ENCODE measurements at places on chromosomes 6 and 20. TPM values are rescaled to one million over a fixed set of nuclear protein-coding genes. Genes with fewer than 3 reads are reported as not detected.

- no peaks in the 10 kb centered on the region for H3K27me3 ChIP-seq
- H3K27ac ChIP-seq, result no peak overlapping the region
- no peaks in the 10 kb centered on the region for H3K4me1 ChIP-seq
- no peaks in the 10 kb centered on the region for H3K36me3 ChIP-seq
- no peak overlapping the region for H3K4me3 ChIP-seq
Observed at GRCh38 chr6:56683882-56684281, 41.2 kb upstream of the DST start.

GRCh38 chr6:46090115-46091079, 39.4 kb upstream of the ENPP4 start:
- no peak overlapping the region for H3K4me3 ChIP-seq
- peak; percentile 40 for DNase-seq
- H3K36me3 ChIP-seq, result no peaks in the 10 kb centered on the region

DNA sequence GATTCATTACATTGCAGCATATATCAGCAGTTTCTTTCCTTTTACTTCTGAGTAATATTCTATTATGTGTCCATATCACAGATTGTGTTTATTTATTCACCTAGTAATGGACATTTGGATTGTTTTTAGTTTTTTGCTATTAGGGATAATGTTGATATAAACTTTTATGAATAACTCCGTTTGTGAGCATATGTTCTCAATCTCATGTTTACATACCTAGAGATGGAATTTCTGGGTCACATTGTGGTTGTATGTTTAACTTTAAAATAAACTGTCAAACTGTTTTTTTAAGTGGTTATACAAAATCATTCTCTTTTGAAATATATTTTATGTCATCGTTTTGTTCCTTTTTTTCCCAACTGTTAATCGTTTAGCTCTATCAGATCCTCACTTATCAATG, 311.6 kb downstream of the MMUT start:
- no peaks in the 10 kb centered on the region for H3K36me3 ChIP-seq
- no peak overlapping the region for H3K4me3 ChIP-seq
- no peaks in the 10 kb centered on the region for H3K4me1 ChIP-seq
- no peak for DNase-seq
- no peaks in the 10 kb centered on the region for H3K27me3 ChIP-seq
- H3K27ac ChIP-seq, result no peak overlapping the region

GRCh38 chr6:130426066-130426721, 60.4 kb downstream of the TMEM200A start:
- no peaks in the 10 kb centered on the region for H3K36me3 ChIP-seq
- no peak for DNase-seq
- H3K4me3 ChIP-seq, result no peak overlapping the region
- no peak overlapping the region for H3K27ac ChIP-seq

The GPSM3 gene
- 82.0 TPM for total RNA-seq

The PSORS1C2 gene
- not detected for total RNA-seq

The MARCKS gene
- total RNA-seq, result 1.1 TPM

The ATP6V1G2 gene
- total RNA-seq, result 2.0 TPM

DNA sequence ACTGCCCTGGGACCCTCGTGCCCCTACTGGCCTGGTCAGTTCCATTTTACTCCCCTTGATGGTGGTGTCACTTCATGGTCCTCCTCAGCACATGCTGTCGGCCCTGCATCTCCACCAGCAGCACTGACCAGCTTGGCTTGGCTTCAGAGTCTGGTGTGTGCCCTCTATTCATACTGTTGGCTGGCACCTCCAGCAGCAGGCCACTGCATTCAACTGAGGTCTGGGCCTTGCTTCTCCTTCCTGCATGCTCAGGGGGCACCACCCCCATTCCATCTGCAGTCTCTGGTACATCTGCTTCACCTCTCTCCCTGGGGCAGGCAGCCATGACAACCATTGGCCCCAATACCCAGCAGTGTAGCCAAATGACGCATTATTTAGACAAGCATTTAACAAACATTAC, 155.9 kb downstream of the SLC24A3 start:
- H3K4me1 ChIP-seq, result no peaks in the 10 kb centered on the region
- DNase-seq, result no peak
- H3K4me3 ChIP-seq, result no peak overlapping the region
- no peak overlapping the region for H3K27ac ChIP-seq

The HLA-DQA2 gene
- total RNA-seq, result 1.2 TPM

The GCLC gene
- total RNA-seq, result 37.1 TPM

The NPEPL1 gene
- total RNA-seq, result 15.3 TPM

The CFAP61 gene
- total RNA-seq, result not detected

DNA sequence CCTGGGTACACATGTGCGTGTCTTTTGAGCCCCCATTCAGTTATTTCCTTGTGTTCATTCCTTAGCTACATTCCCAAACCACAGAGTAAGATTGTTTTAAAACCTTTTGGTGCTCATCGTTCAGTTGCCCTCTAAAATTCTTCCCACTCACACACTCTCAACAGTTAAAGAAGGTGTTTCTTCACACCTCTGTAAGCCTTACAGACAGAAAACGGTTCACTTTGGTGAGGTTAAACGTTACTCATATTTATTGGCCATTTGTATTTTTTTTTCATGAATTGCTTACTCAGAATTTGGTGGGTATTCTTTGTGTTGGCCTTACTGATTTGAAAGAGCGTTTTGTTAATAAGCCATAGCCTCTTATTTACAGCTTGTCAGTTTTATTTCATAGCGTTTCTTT, 97.7 kb downstream of the CDYL start:
- no peak overlapping the region for H3K4me3 ChIP-seq
- no peak overlapping the region for H3K27ac ChIP-seq
- H3K4me1 ChIP-seq, result peaks cover 5% of the 10 kb centered on the region
- DNase-seq, result no peak

DNA sequence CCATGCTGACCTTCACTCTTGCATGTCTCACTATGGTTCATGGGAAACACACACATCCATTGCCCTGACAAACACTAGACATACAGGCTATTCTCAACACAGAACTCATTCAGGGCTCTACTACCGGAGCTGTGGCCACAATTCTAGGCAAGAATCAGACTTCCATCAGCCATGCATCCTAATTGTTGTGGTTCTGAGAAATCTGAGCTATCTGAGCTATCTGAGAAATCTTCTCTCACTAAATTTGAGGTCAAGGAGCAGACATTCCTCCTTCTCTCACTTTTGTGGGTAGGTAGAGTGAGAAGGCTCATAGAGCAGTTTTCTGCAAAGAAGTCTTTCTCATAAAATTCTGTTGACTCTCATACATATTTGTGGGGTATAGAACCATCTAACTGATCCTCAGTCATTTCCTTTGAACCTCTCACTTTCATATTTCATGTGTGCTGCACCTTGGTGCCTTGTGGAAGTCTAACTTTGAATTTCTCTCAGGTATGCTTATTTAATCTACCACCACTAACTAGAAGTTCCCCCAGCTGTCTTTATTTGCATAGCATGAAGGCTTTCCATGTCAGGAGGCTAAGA, 43.6 kb downstream of the ADGRF1 start:
- H3K4me1 ChIP-seq, result no peaks in the 10 kb centered on the region
- no peaks in the 10 kb centered on the region for H3K27me3 ChIP-seq
- DNase-seq, result no peak
- H3K36me3 ChIP-seq, result no peaks in the 10 kb centered on the region
- H3K27ac ChIP-seq, result no peak overlapping the region

- H3K27ac ChIP-seq, result peak overlapping the region; percentile 17
- no peaks in the 10 kb centered on the region for H3K36me3 ChIP-seq
- no peak for DNase-seq
- H3K27me3 ChIP-seq, result no peaks in the 10 kb centered on the region
- no peak overlapping the region for H3K4me3 ChIP-seq
Observed at GRCh38 chr6:3406891-3407809, 49.7 kb downstream of the SLC22A23 start.

DNA sequence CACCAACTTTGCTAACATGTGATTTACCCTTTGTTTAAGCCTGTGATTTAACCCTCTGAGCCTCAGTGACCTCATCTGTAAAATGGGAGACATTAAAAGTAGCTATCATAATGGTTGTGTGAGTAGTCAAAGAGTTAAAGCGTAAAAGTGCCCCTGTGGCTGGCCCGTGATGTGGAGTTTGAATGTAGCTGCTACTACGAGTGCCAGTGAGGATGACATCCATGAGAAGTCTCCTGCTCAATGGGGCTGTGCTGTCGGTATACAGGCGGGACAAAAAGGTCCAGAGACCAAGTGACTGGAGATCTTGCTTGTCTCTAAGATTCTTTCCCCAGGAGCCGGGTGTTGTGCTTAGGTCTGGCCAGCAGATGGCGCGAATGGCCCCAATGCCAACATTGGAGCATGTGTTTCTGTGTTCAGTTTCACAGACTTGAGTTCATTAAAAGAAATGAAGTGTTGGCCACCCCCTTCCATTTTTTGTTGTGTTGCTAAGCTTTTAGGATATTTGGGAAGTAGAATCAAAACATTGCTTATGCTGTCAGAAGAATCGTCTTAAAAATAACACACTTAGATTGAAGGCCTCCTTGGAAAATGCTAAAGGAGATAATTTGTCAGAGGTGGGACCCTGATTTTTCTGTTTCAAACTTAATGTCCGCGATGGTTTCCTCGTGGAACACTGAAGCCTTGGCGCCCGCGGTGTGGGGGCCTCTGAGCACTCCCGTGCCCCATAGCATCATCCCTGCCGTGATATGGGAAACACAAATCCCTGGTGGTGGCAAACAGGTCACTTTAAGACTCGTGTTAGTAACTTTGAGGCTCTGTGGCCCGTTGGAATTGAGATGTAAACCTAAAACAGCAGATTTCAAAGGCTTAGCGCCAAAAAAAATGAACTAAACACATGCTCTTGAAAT, 9.3 kb upstream of the RBM38 start:
- no peaks in the 10 kb centered on the region for H3K27me3 ChIP-seq
- H3K36me3 ChIP-seq, result peaks cover 25% of the 10 kb centered on the region
- no peak overlapping the region for H3K4me3 ChIP-seq
- DNase-seq, result peak; percentile 78
- peaks cover 11% of the 10 kb centered on the region for H3K4me1 ChIP-seq

The NHSL1 gene
- 0.71 TPM for total RNA-seq

DNA sequence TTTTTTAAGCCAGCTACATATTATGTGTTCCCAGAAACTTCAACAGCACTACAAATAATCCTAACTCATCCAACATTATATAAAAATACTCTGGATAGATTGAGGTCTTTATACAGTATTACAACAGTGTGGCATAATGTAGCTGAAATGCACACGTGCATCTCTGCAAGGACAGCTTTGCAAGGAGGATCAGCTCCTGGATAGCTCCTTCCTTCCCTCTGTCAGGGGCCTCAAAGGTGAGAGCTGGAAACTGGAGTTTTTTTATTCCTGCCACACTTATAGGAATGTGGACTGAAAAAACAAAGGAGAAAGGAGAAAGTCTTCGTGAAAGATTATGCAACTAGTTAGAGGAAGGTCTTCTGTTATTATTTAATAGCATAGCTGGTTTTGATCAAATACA, 53.1 kb downstream of the PLG start:
- H3K36me3 ChIP-seq, result no peaks in the 10 kb centered on the region
- DNase-seq, result no peak
- no peaks in the 10 kb centered on the region for H3K4me1 ChIP-seq
- H3K4me3 ChIP-seq, result no peak overlapping the region
- H3K27ac ChIP-seq, result no peak overlapping the region

The OR12D3 gene
- total RNA-seq, result not detected

DNA sequence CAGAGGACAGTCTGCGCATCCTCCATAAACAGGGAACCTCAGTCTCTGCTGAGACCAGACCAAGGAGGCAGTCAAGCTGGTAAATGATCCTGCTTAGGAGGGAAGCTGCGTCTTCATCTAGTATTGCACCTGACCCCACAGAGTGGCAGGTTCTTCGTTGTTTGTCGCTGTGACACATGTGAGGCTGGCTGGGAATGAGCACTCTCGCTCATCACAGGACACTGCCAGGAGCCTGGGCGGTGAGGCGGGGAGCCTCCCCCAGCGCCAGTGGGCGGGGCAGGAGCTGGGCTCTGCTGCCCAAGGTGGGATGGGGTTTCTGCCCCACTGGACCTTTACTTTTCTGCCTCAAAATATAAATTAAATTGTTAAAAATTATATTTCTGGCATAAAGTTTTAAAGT, 48.4 kb upstream of the SYNDIG1 start:
- H3K27me3 ChIP-seq, result no peaks in the 10 kb centered on the region
- H3K4me3 ChIP-seq, result no peak overlapping the region
- H3K27ac ChIP-seq, result no peak overlapping the region
- no peak for DNase-seq

- H3K27ac ChIP-seq, result no peak overlapping the region
- peaks cover 75% of the 10 kb centered on the region for H3K36me3 ChIP-seq
- H3K4me3 ChIP-seq, result no peak overlapping the region
- no peak for DNase-seq
- H3K27me3 ChIP-seq, result no peaks in the 10 kb centered on the region
Observed at GRCh38 chr6:24854077-24854666, 55.5 kb upstream of the ARMH2 start.

DNA sequence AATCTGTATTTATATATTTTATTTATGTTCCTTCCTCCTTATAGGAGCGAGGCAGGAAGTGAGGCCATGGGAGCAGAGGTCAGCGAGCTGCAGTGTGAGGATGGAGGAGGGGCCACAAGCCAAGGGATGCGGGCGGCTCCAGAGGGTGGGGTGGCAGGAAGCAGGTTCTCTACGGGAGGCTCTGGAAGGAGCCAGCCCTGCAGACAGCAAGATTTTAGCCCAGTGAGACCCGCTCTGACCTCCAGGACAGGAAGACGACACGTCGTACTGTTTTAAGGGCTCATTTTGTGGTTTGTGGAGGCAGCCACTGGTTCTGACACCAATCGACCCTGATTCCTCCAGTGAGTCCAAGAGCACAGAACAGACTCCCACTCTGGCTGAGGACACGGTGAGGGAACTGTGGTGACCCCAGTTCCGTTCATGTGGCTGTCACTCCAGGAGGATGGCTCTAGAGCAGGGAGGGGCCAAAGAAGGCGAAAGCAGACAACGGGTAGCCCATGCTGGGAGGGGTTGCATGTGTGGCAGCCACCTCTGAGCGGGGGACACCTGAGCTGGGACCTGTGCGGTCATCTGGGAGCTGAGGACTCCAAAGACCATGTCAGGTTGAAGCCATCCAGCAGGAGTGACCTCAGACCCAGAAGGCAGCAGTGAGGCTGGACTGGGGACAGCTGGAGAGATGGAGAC, 100.1 kb upstream of the BHLHE23 start:
- no peak overlapping the region for H3K4me3 ChIP-seq
- no peak overlapping the region for H3K27ac ChIP-seq
- no peaks in the 10 kb centered on the region for H3K4me1 ChIP-seq
- H3K36me3 ChIP-seq, result no peaks in the 10 kb centered on the region
- no peaks in the 10 kb centered on the region for H3K27me3 ChIP-seq

- no peak overlapping the region for H3K27ac ChIP-seq
- H3K27me3 ChIP-seq, result no peaks in the 10 kb centered on the region
- no peaks in the 10 kb centered on the region for H3K4me1 ChIP-seq
- no peak for DNase-seq
- no peak overlapping the region for H3K4me3 ChIP-seq
Observed at GRCh38 chr6:38305995-38306681, 333.6 kb downstream of the BTBD9 start.

The DLGAP4 gene
- 19.1 TPM for total RNA-seq

The SLC17A1 gene
- total RNA-seq, result not detected

GRCh38 chr6:96913621-96914020, 10.9 kb upstream of the KLHL32 start:
- H3K4me3 ChIP-seq, result no peak overlapping the region
- H3K4me1 ChIP-seq, result no peaks in the 10 kb centered on the region
- DNase-seq, result no peak
- no peaks in the 10 kb centered on the region for H3K36me3 ChIP-seq
- H3K27me3 ChIP-seq, result no peaks in the 10 kb centered on the region
